Activated naive CD8-positive, alpha-beta T cell treated with anti-CD3 and anti-CD28 coated beads for 36 hours (primary cell): ENCODE measurements at places on chromosomes 6 and 20. TPM values are rescaled to one million over a fixed set of nuclear protein-coding genes. Genes with fewer than 3 reads are reported as not detected.

DNA sequence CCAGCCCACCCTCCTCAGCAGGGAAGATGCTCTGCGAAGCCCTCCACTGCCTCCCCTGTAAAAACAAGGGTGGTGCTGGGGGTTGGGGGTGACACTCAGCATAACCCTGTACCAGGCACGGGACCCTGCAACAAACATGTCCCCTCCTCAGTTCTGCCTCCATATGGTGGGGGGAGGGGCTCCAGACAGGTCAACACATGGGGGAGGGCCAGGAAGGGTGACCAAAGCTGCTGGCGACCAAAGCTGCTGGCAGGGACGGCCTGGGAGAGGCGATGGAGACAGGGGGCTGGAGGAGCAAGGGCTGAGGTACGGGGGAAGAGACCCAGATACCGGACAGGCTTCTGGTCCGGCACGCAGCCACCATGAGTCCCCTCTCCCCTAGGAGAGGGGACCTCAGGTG lies 123.2 kb downstream of the TAF4 start:
- H3K36me3 ChIP-seq, result no peaks in the 10 kb centered on the region
- H3K4me3 ChIP-seq, result no peak overlapping the region
- no peaks in the 10 kb centered on the region for H3K4me1 ChIP-seq
- no peak overlapping the region for H3K27ac ChIP-seq

OPN5 gene
- not detected for total RNA-seq

- no peaks in the 10 kb centered on the region for H3K27me3 ChIP-seq
- DNase-seq, result no peak
- peaks cover 27% of the 10 kb centered on the region for H3K4me1 ChIP-seq
- H3K27ac ChIP-seq, result no peak overlapping the region
- no peak overlapping the region for H3K4me3 ChIP-seq
Observed at GRCh38 chr6:135006386-135006914, 48.2 kb downstream of the HBS1L start.

PTGIS gene
- 0.08 TPM for total RNA-seq

TAAR1 gene
- not detected for total RNA-seq

DNA sequence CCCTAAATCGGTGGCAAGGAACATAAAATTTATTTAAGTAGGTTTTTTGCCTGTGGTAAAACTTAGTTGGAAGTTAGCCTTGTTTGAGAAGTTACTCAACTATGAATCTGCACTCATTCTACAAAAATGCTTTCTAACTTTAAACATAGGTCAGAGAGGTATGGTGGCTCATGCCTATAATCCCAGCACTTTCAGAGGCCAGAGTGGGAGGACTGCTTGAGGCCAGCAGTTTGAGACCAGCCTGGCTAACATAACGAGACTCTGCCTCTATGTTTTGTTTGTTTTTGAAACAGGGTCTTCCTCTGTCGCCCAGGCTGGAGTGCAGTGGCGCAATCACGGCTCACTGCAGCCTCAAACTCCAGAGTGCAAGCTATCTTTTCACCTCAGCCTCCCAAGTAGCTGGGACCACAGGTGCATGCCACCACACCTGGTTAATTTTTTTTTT lies 16.2 kb downstream of the USP49 start:
- no peak for DNase-seq
- no peak overlapping the region for H3K4me3 ChIP-seq
- no peak overlapping the region for H3K27ac ChIP-seq
- H3K36me3 ChIP-seq, result no peaks in the 10 kb centered on the region
- no peaks in the 10 kb centered on the region for H3K27me3 ChIP-seq

DNA sequence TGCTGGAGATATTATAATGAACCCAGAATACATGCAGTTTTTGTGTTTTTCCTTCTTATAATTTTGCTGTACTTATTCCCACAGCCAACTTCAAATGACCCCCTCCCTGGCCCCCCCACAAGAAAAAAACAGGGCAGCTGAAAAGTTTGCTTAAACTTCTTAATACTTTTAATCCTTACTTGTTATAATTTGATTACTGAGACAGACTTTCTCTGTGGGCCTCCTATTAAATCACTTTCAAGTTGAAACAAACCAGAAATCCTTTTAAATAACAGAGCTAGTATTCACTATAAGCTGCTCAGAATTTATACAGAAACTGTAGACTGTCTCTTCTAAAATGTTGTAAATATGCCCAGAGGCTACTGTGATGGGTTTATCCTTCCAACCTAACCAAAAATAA lies 106.3 kb downstream of the CENPW start:
- DNase-seq, result no peak
- no peaks in the 10 kb centered on the region for H3K27me3 ChIP-seq
- no peaks in the 10 kb centered on the region for H3K4me1 ChIP-seq
- no peak overlapping the region for H3K27ac ChIP-seq

DNA sequence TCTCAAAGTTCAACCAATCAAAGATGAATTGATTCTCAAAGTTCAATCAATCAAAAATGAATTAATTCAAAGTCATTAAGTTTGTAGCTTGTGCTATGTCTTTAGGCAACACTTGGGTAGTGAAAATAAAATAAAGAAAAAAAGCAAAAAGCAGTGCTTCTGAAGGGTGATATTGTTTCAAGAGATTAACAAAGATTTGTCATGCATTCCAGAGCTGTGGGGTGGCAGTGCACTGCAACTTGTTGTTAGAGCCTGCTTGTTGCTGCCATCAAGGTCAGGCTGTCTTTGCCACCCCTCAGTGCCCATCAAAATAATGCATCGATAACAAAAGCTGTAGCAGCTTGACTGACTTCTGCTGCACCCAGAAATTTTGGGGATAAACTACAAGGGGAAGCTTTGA lies 128.6 kb downstream of the RNF144B start:
- H3K27ac ChIP-seq, result no peak overlapping the region
- no peaks in the 10 kb centered on the region for H3K36me3 ChIP-seq
- peaks cover 9% of the 10 kb centered on the region for H3K4me1 ChIP-seq
- peaks cover 12% of the 10 kb centered on the region for H3K27me3 ChIP-seq

DNA sequence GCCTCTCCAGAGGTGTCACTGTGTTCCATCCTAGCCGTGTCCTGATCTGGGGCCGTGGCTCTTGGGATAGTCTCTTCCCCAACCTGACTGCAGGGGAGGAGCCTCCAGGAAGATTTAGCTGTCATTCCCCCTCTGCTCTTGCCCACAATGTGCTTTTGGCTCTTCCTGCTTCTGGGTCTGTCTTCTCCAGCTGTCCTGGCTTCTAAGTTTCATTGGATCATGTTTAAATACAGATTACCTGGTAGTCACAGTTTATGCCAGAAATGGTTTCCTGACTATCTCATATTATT lies 139.1 kb downstream of the ZDHHC14 start:
- H3K4me1 ChIP-seq, result peaks cover 4% of the 10 kb centered on the region
- no peak overlapping the region for H3K4me3 ChIP-seq
- DNase-seq, result no peak
- no peak overlapping the region for H3K27ac ChIP-seq

DNA sequence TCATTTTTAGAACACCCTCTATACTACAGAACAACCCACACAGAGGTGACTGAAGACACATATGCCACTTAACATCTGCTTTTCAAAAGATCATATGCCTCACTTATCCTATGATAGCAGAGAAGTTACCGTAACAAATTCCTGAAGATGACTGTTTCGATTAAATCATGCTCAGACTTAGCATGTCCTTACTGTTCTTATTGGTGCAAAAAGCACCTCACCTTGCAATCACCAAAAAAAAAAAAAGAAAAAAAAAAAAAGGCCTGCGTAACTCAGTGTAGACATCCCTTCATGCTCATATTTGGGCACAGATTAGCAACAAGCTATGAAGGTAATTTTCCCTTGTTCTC lies 17.7 kb upstream of the DST start:
- no peak for DNase-seq
- H3K4me3 ChIP-seq, result no peak overlapping the region
- no peak overlapping the region for H3K27ac ChIP-seq
- no peaks in the 10 kb centered on the region for H3K4me1 ChIP-seq
- H3K27me3 ChIP-seq, result no peaks in the 10 kb centered on the region
